ENCODE measurements at places on chromosomes 16 and 17.

DNA sequence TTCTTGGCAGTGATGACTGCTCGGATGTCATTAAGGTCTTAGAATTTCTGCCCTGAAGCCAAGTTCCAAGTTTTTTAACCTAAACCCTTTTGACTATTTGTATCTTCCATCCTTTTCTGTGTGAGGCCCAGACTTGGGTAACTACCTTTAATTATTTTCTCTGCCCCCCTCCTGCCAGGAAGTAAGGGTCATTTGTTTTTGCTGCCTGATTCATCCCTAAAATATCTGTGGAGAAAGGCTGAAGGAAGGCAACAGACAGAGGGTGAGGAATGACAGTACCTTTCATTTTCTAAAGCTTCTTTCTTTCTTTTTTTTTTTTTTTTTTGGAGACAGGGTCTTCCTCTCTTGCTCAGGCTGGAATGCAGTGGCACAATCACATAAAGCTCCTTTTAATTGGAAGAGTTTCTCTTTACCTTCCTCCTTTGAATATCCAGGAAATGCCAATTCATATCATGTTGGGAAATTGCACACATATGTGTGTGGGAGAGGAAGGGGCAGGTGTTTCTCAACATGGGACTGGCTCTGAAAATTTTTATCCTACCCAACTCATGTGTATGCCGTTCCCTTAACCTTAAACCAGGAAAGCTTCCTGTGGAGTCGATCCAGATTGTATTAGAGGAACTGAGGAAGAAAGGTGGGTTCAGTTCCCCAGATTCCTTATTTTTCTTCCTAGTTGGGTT is 957 bp downstream of the VPS25 start:
- no peak for DNase-seq

- no peak for DNase-seq
Measured at GRCh38 chr17:50829332-50829731, 6.1 kb upstream of the WFIKKN2 start.

GRCh38 chr16:66878067-66878466 is 2.2 kb upstream of the PDP2 start:
- DNase-seq = no peak

DNA sequence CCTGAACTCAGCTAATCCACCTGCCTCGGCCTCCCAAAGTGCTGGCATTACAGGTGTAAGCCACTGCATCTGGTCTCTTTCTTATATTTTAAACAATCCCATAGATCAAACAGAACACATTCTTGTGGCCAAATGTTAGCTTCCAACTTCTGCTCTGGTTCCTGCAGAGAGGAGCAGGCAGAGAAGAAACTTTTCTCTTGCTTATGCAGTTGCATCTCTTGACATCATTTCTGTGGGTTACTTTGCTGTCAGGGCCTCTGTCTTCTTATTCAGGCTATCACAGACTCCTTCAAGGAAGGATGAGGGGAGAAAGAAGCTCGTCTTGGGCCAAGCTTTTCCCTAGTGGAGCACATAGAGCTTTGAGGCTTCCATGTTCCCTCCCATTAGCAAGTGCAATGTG is 7.8 kb downstream of the HSD17B2 start:
- no peak for DNase-seq

- no peak for DNase-seq
Measured at GRCh38 chr17:15479703-15480102, 12.3 kb upstream of the CDRT4 start.

GRCh38 chr17:63126607-63127006 is 160.6 kb downstream of the TANC2 start:
- no peak for DNase-seq

- no peak for DNase-seq
Measured at GRCh38 chr17:66900126-66901010, 64.1 kb upstream of the CACNG4 start.

- no peak for DNase-seq
Measured at GRCh38 chr17:39737760-39738567, at the start of gene GRB7. TSS of gene GRB7 (plus strand) at chr17:39737938. CDS start at chr17:39742302, 4,364 bp downstream.

GRCh38 chr16:13961099-13961811 is 41.3 kb downstream of the ERCC4 start:
- DNase-seq = no peak

DNA sequence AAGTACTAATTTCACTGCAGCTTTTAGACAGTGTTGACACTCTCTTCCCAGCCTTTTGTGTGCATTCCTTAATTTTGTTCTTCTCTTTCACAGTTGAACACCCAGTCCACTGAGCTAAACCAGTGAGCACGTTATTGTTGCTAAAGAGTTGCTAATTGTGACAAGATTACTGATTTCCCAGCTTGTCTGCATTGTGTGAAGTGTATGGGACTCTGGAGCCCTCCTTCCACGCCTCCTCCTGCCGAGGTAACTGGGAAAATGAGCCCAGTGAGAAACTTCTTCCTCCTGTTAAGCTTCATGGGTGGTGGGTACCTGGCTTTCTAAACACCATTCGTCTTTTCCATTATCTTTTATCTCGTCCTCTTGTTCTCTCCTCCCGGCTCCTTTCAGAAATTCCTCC is 29.8 kb upstream of the DNAH17 start:
- DNase-seq = no peak

- no peak for DNase-seq
Measured at GRCh38 chr17:61833536-61834193, 29.7 kb downstream of the BRIP1 start.

- no peak for DNase-seq
Measured at GRCh38 chr16:31192856-31193642, 9.5 kb downstream of the PYCARD start.

DNA sequence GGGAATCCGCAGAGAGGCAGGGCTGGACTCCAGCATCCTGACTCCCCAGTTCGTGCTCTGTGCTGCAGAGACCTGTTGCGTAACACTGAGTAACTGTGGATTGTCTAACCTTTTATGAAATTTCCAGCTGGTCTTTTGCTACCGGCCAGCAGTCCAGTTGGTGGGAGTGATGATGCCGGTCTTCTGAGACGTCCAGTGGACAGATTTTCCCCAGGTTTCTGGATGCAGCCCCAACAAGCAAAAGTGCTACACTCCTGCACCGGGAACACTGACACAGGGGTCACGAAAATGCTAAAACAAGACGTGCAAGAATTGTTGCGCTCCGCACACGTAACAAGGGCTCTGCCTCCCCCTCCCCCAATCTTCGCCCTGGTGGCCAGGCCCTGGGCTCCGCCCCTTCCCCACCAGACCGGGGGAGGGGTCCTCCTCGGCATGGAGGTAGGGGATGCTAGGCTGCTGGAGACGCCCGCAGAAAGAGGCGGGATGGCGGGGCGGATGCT is 701 bp upstream of the MRC2 start:
- DNase-seq = no peak

GRCh38 chr17:69179227-69179952 is 37.7 kb upstream of the ABCA6 start:
- DNase-seq = no peak

GRCh38 chr17:37662353-37662752 is 19.1 kb upstream of the DDX52 start:
- no peak for DNase-seq

DNA sequence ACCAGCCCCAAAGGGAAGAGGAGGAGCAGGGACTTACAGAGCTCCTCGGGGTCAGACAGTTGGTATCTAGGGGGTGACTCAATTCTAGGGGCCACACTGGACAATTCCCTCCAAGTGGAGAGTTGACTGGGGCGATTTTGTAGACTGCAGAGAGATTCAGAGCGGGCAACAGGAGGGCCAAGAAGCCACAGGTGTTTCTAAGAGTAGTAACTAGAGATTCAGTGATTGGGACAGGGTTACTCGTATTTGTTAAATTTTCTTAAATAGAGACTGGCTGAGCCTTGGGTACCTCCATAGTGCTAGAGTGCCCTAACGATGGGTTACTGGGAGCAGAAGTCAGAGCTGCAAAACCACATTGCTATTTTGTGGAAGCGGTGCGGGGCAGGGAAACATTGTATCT is 3.3 kb upstream of the INPP5K start:
- DNase-seq = no peak

DNA sequence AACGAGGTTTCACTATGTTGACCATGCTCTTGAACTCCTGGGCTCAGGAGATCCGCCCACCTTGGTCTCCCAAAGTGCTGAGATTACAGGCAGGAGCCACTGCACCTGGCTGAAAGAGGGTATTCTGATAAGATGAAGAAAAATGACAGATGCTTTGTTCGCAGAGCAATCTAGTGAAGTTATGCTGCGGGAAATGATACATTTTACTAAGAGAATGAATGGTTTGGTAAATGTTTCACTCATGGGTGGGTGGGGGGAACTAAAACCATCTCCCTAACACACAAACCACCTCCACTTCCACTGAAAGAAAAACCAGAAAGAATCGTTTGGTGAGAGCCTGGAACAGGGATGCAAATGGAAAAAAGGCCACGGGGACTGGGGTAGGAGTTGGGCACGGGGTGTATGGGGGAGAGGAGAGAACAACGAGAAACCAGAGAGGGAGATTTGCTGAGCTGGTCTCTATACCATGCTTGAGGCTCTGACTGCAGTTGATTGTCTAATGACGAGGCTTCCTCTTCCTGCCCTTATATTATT is 19.0 kb upstream of the XYLT2 start:
- no peak for DNase-seq

DNA sequence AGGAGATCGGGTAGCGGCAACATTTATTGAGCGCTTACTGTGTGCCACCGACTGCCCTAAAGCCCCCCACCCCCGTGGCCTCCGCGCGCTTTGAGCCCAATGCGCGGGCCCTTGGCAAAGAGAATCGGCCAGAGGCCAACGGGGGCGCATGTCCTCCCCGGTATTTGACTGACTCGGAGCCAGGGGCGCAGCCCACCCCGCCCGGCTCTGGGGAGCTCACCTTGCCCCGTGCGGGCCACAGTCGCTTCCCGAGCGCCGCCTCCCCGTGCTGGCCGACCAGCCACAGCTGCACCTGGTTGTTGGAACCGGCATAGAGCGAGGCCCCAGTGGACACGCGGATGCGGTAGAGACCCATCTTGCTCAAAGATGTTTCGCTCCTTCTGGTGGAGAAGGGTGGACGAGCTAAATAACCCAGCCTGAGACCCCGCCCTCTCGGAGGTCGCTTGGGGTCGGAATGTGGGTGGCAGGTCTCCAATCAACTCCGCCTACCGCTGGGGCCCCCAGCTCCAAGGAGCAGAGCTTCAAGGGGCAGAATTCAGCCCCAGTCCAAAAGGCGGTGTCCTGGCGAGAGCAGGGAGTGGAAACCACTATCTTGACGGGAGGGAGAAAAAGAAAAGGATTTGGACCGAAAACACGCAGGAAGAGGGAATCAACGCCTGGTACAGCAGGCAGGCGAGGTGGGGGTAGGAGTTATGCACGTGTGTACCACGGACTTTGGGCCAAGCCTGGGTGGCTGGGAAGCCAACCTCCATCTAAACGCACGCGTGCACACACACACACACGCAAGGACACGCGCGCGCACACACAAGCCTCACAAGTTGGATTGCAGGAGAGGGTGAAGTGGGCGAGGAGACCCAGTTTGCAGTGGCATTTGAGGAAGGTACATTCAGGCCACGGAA is at the start of gene ALOX15:
ALOX15 (minus strand) TSS at position 382 of the 899 bp plus-strand sequence; CDS start at position 355, 27 bp downstream.
- no peak for DNase-seq

- no peak for DNase-seq
Measured at GRCh38 chr17:9956474-9957131, 51.5 kb upstream of the RCVRN start.

- DNase-seq = no peak
Measured at GRCh38 chr16:83581082-83581481, 226.7 kb upstream of the HSBP1 start.
